HFFc6 (cell line): ENCODE measurements at places on chromosomes 7 and 10.
A peak's percentile ranks its signal among the peaks of the same experiment; 100 is the strongest.

DNA sequence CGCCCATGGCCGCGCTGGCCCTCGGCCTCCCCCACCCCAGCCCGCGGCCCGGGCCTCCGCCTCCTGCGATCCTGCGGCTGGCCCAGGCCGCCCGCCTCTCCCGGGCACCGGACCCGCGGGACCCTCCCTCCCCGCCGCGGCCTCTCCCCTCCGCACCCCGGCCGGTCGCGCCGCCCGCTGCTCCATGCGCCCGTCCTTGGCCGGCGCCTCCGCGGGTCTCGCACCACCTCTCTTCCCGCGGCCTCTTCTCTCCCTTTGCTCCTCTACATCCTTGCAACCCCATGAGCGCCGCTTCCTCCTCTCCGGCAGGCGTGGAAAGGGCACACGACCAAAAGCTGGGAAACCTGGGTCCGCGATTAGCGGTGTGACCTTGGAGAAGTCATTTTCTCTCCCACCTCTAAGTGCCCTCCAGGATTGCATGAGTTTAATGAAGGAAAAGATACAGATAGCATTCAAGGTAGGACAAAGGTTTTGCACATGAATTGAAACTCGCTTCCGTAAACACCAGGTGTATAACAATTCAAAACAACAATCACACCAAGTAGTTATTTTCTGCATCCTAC, 448 bp upstream of the SRPK2 start:
- DNase-seq, result peak; percentile 56

DNA sequence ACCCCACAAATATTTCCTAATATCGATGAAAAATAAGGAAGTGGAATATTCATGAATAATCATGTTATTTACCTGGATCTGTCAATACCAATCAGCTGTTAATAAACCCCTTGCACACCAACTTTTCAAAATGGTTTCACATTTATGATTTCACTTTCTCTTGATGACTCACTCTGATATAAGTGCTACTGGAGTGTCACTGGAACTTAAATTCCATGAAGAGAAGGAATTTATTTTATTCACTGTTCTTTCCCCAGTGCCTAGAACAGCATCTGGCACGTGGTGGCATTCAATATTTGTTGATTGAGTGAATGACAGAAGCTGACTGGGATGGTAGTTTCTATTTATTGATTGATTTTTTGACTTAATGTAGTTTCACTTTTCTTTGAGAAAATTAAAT, 3.5 kb upstream of the ENO4 start:
- no peak for DNase-seq

DNA sequence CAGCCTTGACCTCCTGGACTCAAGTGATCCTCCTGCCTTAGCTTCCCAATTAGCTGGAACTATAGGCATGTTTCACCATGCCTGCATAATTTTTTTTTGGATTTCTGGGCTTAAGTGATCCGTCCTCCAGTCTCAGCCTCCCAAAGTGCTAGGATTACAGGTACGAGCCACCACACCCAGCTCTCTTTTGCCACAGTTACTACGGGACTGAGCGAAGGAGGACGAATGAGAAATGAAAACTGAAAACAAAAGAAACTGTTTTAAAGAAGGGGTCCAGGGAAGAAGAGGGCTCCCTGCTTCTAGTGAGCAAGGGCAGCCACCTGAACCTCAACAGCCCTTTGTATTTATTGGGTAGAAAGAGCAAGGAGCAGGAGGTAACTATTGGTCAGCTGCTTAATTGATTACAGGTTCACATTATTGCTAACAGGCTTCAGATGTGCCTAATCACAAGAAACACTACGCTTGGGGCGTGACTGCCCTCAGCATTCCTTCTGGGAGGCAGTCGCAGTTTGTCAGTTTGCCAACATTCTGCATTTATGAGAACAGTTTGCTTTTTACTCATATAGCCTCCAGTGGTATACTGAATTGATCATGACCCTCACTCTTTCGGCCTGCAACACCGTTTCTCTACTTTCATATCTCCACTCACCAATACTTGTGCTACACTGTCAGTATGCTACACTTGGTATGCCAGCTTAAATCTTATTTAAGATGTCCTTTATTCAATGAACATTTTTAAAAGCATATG, 676.8 kb downstream of the DNAJB9 start:
- DNase-seq, result no peak

- DNase-seq, result no peak
Observed at GRCh38 chr7:37701769-37702168, 18.2 kb downstream of the GPR141 start.

DNA sequence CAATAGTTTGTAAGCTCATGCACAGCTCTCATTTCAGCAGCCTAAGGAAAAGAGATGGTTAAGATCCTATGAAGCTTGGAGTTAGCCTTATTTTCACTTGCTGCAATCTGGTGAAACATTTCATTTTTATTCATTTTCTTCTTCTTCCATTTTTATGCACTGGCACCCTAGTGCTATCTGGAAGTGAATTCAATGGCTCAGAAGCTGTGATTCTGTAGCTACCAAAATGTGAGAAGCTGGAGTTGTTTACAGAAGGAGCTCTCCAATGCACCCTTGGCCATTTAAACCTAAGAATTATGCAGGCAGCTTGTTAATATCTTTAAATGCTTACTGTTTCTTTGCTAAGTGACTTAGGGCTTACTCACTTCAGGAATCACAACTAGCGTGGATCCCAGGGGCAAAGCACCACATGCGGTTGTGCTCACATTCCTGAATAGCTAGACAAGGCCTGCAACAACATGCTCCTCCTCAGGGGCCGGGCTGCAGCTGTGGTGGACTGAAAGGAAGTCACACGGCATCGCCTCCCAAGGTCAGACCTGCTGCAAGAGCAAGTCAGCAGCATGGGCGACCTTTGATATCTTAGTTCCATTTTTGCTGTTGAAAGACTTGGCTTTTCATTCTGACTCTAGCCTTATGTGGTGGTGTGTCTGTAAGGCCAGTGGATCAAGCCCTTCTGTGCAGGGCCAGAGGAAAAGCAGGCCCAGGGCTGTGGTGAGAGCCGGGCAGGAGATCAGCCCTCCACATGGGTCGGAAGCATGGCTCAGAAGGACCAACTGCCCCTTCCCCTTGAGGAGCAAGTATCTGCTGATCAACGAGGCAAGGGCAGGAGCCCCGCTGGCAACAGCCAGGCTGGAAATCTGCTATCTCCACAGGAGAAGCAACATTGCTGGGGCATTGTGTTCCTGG, 91.9 kb upstream of the MBL2 start:
- peak; percentile 85 for DNase-seq

- DNase-seq, result no peak
Observed at GRCh38 chr7:12337095-12337494, 66.6 kb downstream of the VWDE start.

- DNase-seq, result no peak
Observed at GRCh38 chr10:114694752-114695151, 36.7 kb upstream of the ABLIM1 start.
